Transverse colon (tissue), 4 donors: ENCODE measurements at places on chromosomes 13 and 19. TPM values are rescaled to one million over a fixed set of nuclear protein-coding genes. Genes with fewer than 3 reads are reported as not detected.

DNA sequence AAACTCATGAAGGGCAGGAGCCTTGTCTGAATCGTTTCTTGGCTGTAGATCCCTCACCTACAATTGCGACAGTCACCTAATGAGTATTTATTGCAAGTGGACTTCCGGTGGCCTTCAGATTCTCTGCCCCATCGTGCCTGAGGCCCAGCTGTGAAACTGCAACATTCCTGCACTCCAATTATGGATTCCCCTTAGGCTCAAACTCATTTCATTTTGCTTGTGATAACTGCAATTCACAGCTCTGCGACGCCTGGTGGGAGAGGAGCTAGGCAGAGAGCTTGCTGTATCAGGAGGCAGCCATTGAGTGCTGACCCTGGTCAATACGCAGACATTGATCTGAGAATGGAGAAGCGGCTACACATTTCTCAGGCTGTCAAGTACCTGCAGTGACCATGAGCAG, 59.0 kb downstream of the CCDC70 start:
- no peak for DNase-seq

DNA sequence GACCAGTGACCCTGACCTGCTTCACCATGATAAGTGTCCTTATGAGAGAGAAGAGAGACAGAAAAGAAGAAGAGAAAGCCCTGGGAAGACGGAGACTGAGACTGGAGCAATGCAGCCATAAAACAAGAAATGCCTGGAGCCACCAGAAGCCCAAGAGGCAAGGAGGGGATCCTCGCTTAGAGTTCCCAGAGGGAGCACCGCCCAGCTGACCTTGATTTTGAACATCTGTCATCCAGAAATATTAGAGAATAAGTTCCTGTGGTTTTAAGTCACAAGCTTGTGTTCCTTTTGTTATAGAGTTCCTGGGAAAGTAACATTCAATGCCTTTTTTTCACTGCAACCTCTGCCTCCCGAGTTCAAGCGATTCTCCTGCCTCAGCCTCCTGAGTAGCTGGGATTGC, 20.2 kb downstream of the CERS1 start:
- DNase-seq: no peak

- no peak for DNase-seq
Observed at GRCh38 chr13:33377825-33378224, 92.3 kb upstream of the STARD13 start.

DNA sequence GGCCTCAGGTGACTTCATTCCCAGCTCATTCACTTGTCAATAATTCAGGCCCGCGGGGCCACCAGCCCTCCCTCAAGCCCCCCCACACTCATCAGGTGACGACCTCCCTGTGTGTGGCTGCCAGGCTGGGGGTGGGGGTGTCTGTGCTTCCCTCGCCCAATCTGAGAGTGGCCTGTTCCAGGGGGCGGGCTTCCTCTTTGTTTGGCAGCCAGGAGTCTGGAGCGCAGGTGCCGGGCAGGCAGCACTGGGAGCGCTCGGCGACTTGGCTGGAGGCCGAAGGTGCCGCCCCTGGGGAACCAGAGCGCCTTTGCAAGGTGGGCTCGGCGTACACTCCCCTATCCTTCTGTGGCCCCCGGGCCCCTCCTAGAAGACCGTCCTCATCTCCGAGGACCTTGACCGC, 5.4 kb upstream of the ZNF98 start:
- no peak for DNase-seq

- no peak for DNase-seq
Observed at GRCh38 chr13:52779103-52779502, 39.5 kb upstream of the CNMD start.

The ADAMTSL5 gene
- 3.7 TPM for total RNA-seq

- no peak for DNase-seq
Observed at GRCh38 chr19:16272945-16273344, 51.7 kb upstream of the KLF2 start.

- no peak for DNase-seq
Observed at GRCh38 chr13:34344816-34345215, 526.9 kb downstream of the RFC3 start.

GRCh38 chr19:43789029-43789428, 8.3 kb upstream of the KCNN4 start:
- DNase-seq: no peak

The TPRX1 gene
- not detected for total RNA-seq

GRCh38 chr13:112073245-112074138, 6.5 kb downstream of the SOX1 start:
- no peak for DNase-seq
